ENCODE measurements at places on chromosomes 6 and 20.
A peak's percentile ranks its signal among the peaks of the same experiment; 100 is the strongest.

GRCh38 chr6:7532232-7532631, 9.2 kb upstream of the DSP start:
- no peak for DNase-seq

GRCh38 chr6:75334266-75335040, 49.9 kb upstream of the TMEM30A start:
- DNase-seq: no peak

DNA sequence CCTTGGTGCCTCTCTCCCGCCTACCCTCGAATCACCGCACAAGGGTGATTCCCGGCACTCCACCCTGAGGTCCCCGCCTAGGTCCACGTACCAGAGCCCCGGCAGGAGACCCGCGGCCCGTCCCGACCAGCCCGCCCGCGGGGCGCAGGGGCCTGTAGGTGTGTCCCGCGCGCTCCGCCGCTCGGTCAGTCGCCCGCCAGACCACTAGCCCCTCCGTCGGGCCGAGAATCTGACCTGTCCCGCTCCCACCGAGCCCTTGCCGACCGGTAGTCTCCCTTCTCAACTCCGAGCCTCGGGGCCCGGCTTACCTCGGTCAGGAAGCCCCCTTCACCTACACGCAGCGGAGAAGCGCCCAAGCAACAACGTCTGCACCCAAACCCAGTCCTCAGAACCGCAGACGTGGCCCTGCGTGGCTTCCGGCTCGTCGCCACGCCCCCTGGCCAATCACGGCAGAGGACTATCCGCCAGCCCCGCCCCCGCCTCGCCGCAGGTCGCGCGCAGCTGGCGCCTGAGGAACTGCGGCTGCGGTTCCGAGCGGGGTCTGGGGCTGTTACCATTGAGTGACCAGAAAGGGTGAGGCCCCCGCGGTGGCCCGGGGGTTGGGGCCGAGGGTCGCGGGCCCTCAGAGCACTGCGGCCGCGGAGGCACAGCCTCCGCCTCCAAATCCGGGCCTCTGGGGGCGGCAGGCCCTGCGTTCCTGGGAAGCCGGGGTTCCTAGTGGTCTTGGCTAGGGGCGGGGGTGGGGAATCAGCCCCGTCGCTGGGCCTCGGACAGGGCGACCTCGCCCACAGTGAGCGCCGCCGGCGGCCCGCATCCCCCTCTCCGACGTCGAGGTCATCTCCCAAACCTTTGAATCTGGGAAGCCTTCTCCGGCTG, at the start of the genes PGM3 and RWDD2A:
PGM3 (minus strand) TSS at position 395 of the 876 bp plus-strand sequence. CDS start 2,253 bp downstream, outside the sequence.
RWDD2A (plus strand) TSS at position 487 of the 876 bp plus-strand sequence. CDS start 1,095 bp downstream, outside the sequence.
- peak; percentile 46 for DNase-seq

GRCh38 chr6:166052837-166053236, 114.8 kb downstream of the TBXT start:
- no peak for DNase-seq

DNA sequence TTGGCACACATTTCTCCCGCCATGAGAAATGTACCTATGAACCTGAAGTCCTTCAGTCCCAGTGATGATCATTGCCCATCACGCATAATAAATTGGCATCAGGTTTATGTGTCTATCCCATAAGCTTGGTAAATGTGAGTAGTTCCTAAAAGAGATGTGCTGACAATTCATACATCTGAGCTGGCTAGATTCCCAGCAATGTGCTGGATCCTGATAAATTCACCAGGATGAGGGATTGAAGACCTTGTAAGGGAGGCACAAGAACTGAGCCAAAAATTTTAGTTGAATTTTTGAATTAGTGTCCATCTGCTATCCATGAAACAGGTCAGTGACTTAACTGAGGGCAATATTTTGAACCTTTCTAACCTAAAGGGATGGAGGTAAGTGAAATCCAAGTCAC, 267.9 kb upstream of the CITED2 start:
- no peak for DNase-seq

GRCh38 chr6:108952776-108953486, 104.7 kb downstream of the ARMC2 start:
- DNase-seq: no peak

DNA sequence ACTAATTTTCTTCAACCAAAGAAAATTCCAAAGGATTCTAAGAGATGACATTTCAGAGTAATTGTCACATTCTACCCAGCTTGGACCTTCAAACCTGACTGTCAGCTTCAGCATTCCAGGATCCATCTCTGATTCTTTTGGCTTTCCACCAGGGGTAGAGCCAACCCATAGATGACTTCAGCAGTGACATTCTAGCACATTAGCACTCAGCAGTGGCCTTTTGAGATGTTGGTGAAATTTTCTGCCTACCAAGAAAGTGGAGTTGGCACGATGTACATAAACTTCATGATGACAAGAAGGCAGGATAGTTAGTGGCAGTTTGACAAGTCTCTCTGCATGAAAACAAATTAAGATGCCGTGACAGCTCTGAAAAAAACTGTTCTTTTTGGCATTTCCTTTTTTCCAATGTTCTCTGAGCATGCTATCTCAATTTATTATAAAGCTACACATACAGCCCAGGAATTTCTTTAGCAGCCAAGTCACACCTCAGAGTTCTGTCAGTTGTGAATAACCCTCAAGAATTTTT, 466.5 kb upstream of the RNF217 start:
- DNase-seq: no peak

All from HS-27A (cell line).